Upper lobe of left lung (tissue), 6 donors: ENCODE measurements at places on chromosomes 4 and X. TPM values are rescaled to one million over a fixed set of nuclear protein-coding genes. Genes with fewer than 3 reads are reported as not detected.

The TAF9B gene
- 13.6 TPM for total RNA-seq

The BRS3 gene
- total RNA-seq = not detected

The GPR50 gene
- total RNA-seq = not detected

GRCh38 chrX:37993837-37994619 is 12.3 kb upstream of the SYTL5 start:
- no peaks in the 10 kb centered on the region for H3K27me3 ChIP-seq
- H3K36me3 ChIP-seq = no peaks in the 10 kb centered on the region
- no peak overlapping the region for H3K4me3 ChIP-seq
- DNase-seq = no peak
- no peak overlapping the region for H3K27ac ChIP-seq

DNA sequence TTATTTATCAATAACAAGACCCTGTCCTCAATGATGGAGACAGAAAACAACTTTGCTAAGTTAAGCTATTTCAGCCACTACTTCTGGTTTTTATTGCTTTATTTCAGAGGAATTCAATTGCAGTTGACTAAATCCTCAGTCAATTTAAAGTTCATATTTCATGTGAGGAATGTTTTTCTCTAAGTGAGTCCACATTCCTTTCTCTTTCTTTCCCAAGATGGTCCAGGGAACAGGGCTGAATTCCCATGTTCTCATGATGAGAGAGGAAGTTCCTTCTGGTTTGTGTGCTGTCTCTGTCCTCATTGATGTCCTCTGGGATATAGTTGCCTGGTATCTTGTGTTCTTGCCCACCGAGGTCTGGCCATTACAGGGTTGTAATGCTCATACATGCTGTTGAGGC is 117.2 kb downstream of the SLIT2 start:
- H3K4me3 ChIP-seq = no peak overlapping the region
- no peaks in the 10 kb centered on the region for H3K4me1 ChIP-seq
- H3K36me3 ChIP-seq = no peaks in the 10 kb centered on the region

DNA sequence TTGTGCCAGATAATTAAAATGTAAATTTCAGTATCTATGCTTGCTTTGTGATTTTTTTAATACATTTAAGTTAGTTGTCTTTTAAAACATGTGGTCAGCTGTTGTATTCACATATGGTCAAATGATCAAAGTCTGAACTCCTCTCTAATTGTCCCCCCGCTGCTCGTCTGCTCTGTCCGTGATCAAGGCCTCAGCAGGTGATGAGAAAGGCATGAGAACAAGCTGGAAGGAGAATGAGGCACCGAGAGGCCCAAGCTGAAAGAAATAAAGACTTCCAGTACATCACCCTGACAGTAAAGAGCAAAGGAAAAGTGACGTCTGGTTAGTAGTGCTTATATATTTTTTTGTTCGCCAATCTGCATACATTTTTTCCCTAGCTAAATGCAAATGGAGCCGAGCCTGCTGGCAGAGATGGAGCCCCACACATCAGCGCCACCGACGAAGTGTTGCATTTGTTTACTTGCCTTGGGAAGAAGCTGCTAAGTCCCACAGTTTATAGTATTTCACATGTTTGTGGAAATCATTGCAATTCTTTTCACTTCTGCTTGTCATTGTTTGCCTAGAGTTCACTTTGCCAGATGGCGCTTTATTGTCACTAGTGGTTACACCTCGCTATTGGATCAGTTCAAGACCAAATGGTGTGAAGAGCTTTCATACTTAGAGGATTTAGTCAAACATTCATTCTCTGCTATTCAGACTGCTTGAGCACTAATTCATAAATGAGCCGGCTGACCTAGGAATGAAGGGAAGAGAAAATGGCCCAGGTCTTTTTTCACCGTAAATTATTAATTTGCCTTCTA is 181.5 kb downstream of the ZIC3 start:
- H3K4me3 ChIP-seq = no peak overlapping the region
- H3K27me3 ChIP-seq = no peaks in the 10 kb centered on the region
- DNase-seq = no peak
- no peak overlapping the region for H3K27ac ChIP-seq
- no peaks in the 10 kb centered on the region for H3K4me1 ChIP-seq

GRCh38 chrX:18490806-18491555 is 65.6 kb downstream of the CDKL5 start:
- H3K27ac ChIP-seq = no peak overlapping the region
- no peaks in the 10 kb centered on the region for H3K27me3 ChIP-seq
- no peak overlapping the region for H3K4me3 ChIP-seq
- no peak for DNase-seq
- no peaks in the 10 kb centered on the region for H3K4me1 ChIP-seq

- no peaks in the 10 kb centered on the region for H3K4me1 ChIP-seq
- no peak overlapping the region for H3K27ac ChIP-seq
- no peaks in the 10 kb centered on the region for H3K36me3 ChIP-seq
- H3K27me3 ChIP-seq = no peaks in the 10 kb centered on the region
- DNase-seq = no peak
Observed at GRCh38 chrX:69109706-69110105, 55.5 kb downstream of the PJA1 start.

- H3K27me3 ChIP-seq = no peaks in the 10 kb centered on the region
- H3K36me3 ChIP-seq = no peaks in the 10 kb centered on the region
- H3K4me3 ChIP-seq = no peak overlapping the region
Observed at GRCh38 chrX:131359611-131360010, 70.5 kb upstream of the IGSF1 start.

DNA sequence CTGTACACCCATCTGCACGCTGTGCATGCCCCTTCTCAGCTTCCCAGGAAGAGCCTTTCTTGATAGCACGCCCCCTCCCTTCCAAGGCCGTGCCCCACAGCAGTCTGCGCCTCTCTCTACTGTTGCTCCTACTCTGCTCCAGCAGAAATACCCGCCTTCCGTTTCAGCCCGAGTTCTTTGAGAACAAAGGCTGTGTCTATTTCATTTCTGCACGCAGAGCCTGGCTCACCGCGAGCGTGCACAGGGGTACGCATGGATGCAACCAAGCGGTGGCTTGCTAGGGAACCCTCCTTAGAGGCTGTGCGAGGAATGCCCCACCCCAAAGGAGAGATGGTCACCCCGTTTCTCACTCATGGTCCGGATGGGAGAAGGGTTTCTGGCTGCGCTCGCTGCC is 485 bp downstream of the AADAT start:
- H3K36me3 ChIP-seq = peaks cover 4% of the 10 kb centered on the region
- H3K4me1 ChIP-seq = peaks cover 7% of the 10 kb centered on the region
- peak overlapping the region; percentile 64 for H3K4me3 ChIP-seq
